ENCODE measurements at places on chromosomes 1 and 21.

DNA sequence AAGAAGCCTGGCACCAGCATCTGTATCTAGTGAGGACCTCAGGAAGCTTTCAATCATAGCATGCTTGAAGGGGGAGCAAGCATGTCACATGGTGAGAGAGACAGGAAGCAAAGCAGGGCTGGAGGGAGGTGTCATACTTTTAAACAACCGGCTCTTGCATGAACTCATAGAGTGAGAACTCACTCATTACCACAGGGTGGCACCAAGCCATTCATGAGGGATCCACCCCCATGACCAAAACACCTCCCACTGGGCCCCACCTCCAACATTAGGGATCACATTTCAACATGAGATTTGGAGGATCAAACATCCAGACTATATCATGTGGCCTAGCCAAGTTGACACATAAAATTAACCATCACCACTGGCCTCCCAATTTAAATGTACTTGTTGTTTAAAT, 125.1 kb upstream of the KCND3 start:
- no peak for DNase-seq
- H3K4me1 ChIP-seq = no peaks in the 10 kb centered on the region
- H3K27ac ChIP-seq = no peak overlapping the region
- peaks cover 55% of the 10 kb centered on the region for H3K27me3 ChIP-seq

DNA sequence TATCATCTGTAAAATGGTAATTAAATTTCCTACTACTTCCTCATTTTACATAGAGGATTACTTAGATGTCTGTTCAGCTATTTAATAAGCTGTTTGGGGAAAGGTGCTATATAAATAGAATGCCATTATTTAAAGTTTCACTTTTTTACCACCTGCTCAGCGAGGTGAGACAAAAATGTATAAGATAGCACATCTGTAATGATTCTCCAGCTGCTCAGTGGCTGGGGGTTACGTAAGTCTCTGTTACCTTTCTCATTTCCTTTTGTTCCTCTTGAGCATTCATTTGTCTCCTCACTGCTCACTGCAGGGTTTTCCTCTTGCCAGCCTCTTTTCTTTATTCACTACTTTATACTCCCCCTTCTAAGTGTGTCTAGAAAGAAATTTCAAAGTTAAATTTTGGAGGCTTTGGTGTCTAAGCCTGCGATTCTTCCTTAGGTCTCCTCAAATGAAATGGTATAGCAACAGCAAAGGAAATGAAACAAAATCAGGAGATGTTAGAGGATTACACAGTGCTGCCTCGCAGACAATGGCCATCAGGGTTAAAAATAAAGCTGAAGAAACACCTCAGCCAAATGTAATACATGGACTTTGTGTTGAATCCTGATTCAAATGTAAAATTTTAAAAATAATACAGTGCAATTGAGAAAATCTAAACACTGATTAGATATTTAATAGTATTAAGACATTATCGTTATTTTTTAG, 6.8 kb downstream of the RGS8 start:
- no peak for DNase-seq
- no peak overlapping the region for H3K4me3 ChIP-seq
- H3K4me1 ChIP-seq = no peaks in the 10 kb centered on the region
- H3K27me3 ChIP-seq = peaks cover 5% of the 10 kb centered on the region
- H3K36me3 ChIP-seq = no peaks in the 10 kb centered on the region

DNA sequence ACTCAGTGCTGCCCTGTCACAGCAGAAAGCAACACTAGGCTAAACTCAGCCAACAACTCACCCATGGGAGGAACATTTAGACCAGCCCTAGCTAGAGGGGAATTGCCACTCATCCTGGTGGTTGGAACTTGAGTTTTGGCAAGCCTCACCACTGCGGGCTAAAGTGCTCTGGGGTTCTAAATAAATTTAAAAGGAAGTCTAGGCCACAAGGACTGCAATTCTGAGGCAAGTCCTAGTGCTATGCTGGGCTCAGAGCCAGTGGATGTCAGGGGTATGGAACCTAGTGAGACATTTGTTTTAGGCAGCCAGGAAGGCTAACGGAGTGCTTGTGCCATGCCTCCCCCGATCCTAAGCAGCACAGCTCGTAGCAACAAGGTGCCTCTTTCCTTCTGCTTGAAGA, 78.0 kb downstream of the RGS13 start:
- H3K27ac ChIP-seq = no peak overlapping the region
- H3K4me3 ChIP-seq = no peak overlapping the region
- no peak for DNase-seq
- no peaks in the 10 kb centered on the region for H3K4me1 ChIP-seq
- H3K27me3 ChIP-seq = peaks cover 34% of the 10 kb centered on the region

DNA sequence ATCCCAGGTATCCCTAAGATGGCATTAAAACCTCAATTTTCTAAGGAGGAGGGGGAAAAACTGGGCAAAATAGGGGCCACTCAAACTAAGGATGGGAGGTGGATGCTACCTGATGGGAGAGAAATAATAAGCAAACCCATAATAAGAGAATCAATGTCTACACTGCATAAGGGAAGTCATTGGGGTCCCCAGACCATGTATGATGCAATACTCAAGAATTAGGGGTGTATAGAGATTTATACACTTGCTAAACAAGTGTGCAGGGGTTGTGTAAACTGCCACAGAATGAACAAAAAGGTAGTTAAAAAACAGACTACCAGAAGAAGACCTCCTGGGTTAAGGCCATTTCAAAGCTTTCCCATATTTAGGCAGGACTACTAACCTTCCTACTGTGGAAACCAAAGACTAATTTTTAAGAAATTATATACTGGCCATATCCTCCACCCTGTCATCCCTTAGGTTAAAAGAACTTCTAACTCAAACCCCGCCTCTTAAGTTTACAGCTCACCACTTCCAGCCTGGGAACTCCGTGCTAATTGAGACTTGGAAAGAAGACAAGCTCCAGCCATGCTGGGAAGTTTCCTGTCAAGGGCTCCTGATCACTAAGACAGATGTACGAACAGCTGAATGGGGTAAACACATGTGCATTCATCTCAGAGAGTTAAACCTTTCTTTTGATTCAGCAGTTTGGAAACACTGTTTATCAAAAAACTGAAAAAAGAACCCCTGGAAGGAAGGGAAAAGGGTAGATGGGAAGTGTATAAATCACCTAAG, 64.4 kb upstream of the TLR5 start:
- no peak overlapping the region for H3K4me3 ChIP-seq
- no peaks in the 10 kb centered on the region for H3K36me3 ChIP-seq
- H3K27me3 ChIP-seq = peaks cover 39% of the 10 kb centered on the region
- H3K27ac ChIP-seq = no peak overlapping the region
- no peak for DNase-seq
- no peaks in the 10 kb centered on the region for H3K4me1 ChIP-seq

DNA sequence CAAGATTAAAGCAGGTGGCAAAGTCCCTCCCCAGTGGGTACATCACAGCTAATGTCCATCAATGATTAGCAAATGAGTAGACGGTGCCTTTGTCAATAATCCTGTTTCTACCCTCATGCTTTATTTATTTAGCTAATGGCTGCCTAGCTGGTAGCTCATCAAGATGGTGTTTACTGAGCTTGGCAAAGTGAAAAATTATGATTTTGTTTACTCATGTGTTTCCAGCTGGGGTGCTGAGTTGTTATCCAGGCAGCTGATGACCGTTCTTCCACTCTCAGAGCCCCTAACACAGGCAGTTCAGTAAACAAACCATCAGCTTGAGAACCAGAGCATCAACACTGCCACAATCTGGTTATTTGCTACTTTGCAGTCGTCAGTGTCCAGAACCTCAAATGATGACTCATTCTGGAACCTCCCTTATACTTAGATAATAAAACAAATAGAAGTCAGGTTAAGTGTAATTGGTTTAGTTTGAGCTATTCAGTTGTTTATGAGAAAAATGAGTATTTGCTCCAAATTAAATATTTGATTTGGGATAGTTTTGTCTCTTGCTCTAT, 163.9 kb downstream of the ST6GALNAC5 start:
- H3K4me1 ChIP-seq = no peaks in the 10 kb centered on the region
- peaks cover 45% of the 10 kb centered on the region for H3K27me3 ChIP-seq
- H3K27ac ChIP-seq = no peak overlapping the region
- DNase-seq = no peak
- no peaks in the 10 kb centered on the region for H3K36me3 ChIP-seq
- no peak overlapping the region for H3K4me3 ChIP-seq
